Naive thymus-derived CD8-positive, alpha-beta T cell (primary cell): ENCODE measurements at places on chromosomes 16 and 17. TPM values are rescaled to one million over a fixed set of nuclear protein-coding genes. Genes with fewer than 3 reads are reported as not detected.

DNA sequence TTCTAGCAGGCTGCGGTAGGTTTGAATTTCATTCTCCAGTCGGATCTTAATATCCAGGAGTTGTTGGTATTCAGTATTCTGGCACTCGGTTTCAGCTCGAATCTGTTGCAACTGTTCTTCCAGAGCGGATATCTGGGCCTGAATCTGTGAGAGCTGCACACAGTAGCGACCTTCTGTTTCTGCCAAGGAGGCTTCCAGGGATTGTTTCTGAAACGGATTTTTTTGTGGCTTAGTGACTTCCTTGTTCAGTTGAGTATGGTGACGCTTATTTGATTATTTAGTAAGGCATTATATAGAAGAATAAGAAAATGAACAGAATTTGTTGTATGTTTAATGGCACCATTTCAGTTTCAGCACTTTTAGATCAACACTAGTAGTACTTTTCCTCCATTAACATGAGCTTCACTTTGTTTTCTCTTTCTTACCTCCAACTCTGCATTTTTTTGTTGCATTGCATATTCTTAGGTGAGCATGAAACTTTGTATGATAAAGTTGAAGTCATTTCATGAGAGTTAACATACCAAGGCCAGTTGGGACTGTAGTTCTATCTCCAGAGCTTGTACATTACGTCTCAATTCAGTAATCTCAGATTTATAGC lies 2.8 kb downstream of the KRT10 start:
- DNase-seq = no peak

GRCh38 chr17:64216000-64216337 lies 47.1 kb downstream of the TEX2 start:
- no peak for DNase-seq

DNA sequence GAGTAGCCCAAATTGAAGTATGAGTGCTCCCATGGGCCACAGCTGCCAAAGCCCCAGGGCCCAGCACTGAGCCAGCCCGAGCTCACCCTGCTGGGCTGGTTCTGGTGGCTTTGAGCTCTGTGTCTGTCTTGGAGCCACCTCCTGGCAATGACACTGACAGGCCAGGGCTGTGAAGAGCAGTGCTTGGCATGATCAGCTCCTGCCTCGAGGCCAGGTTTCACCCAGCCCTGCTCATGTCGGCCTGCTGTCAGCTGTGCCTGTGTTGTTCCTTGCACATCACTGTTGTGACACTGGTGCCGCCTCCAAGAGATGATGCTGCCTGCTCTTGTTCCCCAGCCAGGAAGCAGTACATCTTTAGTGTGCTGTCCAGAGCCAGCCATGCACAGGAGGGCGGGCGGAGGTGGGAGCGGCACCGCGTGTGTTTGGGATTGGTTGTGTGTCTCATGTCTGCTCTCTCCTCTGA lies 26.0 kb downstream of the PLD6 start:
- DNase-seq = no peak

DNA sequence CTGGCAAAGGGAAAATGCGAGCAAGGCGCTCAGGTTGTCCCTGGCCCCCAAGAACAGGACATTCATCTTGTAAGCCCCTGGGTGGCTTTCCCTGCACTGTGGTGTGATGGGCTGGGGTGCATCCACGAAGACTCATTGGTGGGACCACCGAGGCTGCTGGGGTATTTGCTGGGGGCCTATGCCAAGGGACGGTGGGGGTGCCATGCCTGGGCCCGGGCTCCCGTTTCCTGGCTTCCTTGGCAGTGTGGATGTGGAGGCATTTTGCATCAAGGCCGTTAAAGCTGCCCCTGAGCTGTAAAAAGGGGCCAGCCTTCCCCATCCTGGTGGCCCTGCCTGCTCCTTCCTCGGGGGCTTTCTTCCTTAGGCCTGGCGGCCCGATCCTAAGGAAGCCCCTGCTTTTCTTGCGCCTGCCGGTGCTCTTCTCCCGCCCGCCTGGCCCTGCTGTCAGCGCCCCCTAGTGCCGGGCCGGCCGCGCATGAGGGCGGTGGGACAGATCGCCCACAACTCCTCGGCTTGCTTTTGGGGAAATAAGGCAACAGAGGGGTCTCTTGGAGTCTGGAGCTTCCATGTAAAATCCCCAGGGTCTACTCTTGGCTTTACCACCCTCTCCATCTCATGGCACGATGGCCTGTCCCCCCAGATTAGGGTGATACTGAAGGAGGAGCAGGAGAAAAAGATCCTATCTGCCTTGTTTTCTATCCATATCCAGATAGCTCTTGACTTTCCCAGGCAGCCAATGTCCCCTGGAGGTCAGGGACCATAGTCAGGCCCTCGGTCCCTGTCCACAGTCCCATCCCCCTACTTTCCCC lies 9.8 kb upstream of the TBX2 start:
- no peak for DNase-seq

DNA sequence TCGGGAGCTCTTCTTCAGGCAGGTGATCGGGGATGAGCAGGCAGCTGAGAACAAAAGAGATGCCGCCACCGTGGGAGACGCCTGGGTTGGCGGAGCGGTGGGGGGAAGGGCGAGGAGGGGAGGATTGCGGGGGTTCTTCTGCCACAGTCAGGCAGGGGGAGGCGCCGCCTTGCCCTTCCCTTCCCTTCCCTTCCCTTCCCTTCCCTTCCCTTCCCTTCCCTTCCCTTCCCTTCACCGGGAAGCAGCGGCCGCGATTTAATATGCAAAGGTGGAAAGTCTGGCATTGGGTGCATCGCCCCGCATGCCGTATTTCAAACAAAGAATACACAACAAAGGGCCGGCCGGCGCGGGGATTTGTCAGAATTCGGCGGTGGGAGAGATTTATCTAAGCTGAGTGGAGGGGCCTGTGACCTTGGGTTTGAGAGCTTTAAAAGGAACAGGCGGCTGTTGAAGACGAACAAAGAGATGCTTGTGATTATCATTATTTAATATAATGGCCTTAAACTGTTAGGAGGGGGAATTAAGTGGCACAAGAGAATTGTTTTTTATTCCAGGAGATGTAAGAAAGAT lies 262.3 kb upstream of the TNRC6C start:
- DNase-seq = no peak

The ATP2A1 gene
- total RNA-seq = 0.58 TPM

The PTGES3L gene
- total RNA-seq = 0.49 TPM

The GAST gene
- not detected for total RNA-seq

The GJC1 gene
- total RNA-seq = not detected

The NTN3 gene
- not detected for total RNA-seq
